ENCODE measurements at places on chromosomes 2 and 18.

GRCh38 chr2:68980956-68981355 is 6.5 kb downstream of the GKN1 start:
- no peak for DNase-seq

GRCh38 chr2:157443795-157444640 is at the start of gene CYTIP:
Gene CYTIP (minus strand): TSS chr2:157444089. CDS start chr2:157444020, 69 bp downstream.
- no peak for DNase-seq

- no peak for DNase-seq
Measured at GRCh38 chr2:129975016-129975774, 4.3 kb upstream of the RAB6C start.

GRCh38 chr2:149902081-149902480 is 314.5 kb upstream of the MMADHC start:
- no peak for DNase-seq

DNA sequence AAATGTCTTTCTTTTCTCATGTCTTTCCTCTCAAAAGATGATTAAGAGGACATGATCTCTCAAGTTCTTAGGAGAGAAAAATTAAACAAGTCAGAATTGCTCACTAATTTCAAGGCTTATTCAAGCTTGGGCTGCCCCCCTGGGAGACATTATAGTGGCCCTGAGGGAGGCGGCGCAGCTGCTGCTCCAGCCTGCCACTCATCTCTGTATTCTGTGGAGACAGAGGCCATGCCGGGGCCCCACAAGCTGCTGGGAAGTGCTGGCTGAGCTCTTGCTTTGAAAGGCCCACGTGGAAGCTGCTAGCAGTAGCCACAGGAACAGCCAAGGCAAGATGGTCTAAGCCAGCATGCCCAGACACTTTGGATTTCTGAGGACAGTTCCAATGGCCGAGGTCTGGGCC is 267.4 kb downstream of the LNPK start:
- no peak for DNase-seq

GRCh38 chr18:74963820-74964446 is 245.0 kb downstream of the PTGR3 start:
- DNase-seq: no peak

Data from smooth muscle cell of the brain vasculature (primary cell).